ENCODE measurements at places on chromosomes 1 and 21. TPM values are rescaled to one million over a fixed set of nuclear protein-coding genes. Genes with fewer than 3 reads are reported as not detected.

GRCh38 chr1:83500987-83501591 is 497.8 kb downstream of the TTLL7 start:
- DNase-seq = no peak

DNA sequence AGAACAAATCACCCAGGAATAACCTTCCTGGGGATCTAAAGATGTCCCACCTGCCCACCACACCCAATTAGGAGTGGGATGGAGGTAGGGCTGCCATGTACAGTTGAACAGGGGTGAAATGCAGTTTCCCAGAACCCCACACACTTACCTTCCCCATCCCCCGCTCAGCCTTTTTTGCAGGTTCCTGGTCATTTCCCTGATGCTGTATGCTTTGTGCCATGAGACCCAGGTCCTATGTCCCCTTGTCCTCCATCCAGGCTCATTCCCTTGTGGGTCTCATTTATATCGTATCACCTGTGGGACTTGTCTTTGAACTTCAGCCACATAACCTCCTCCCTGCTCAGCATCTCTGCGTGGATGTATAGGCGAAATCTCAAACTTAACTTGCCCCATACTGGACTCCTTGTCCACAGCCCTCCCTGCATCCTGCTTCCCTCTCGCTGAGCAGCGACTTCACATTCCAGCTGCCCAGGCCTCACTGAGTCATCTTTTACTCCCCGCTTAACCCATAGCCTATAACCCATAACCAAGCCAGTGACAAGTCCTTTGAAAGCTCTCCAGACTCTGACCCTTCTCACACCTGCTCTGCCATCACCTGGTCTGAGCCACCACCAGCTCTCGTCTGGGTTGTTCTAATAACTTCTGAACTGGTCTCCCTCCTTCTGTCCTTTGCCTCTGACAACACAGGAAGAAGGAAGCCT is 4.7 kb downstream of the LDLRAD2 start:
- no peak for DNase-seq

DNA sequence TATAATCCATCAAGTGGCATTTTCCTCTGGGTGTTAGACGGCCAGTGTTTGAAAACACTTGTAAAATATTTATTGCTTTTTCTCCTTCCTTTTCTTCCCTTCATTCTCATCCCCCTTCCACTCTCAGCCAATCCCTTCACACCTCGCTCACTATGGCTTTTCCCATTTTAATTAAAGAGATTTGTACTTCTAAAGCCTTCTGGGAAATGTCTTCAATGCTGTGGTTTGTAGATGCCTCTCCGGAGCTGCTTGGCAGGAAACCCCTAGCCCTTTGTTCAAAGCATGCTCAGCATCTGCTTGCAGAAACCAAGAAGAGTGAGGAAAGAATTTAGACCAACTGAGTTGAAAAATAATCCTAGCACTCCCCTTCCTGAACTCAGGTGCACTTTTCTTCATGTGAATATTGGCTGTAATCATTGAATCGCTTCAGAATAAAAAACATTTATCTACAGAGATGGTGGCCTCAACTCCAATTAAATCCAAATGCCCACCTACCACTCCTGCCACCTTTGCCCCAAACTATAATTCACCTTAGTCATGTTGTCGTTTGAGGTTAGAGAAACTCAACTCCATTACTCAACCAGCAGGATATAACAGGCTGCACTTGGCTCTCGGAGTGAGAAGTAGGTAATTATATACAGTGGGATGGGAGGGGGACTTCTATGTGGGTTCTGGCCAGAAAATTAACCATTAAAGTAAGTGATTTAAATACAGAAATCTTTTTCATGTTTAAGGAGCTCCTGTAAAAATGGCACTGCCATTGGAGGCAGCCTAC is 659.4 kb upstream of the CAMK1G start:
- no peak for DNase-seq

GRCh38 chr1:204873176-204873575 is 2.5 kb downstream of the NFASC start:
- DNase-seq = no peak

DNA sequence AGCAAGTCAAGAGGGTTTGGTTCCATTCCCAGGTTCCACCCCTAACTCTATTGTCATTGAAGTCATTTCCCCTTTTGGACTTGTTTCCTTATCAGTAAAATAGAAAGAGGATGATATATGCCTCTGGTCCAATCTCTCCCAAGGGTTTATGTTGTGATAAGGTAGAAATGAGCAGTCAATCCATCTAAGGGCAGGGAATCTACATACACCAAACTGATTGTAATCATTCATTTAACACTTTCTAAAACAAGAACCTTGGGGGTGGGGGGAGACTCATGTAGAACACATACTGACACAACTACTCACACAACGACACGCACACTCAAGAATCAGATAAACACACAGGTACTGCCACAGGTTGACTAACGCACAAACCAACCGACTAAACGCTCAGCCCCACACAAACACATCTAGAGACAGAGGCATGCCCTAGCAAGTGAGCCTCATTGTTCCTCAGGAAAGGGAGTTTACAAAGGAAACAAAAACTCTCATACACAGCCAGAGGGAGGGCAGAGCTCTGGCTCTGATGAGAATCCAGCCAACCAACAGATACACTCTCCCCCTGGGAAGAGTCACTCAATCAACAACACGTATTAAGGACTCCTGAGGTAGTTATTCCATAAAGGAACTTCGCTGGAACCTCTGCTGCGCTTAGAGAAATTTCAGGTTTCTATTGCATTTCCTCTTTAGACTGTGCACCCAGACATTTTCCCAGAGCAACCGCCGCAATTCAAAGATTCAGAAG is 1.0 kb downstream of the F11R start:
- no peak for DNase-seq

GRCh38 chr21:44984792-44985440 is 45.1 kb downstream of the SLX9 start:
- DNase-seq = no peak

GRCh38 chr1:236039740-236040685 is 24.9 kb downstream of the NID1 start:
- DNase-seq = no peak

DNA sequence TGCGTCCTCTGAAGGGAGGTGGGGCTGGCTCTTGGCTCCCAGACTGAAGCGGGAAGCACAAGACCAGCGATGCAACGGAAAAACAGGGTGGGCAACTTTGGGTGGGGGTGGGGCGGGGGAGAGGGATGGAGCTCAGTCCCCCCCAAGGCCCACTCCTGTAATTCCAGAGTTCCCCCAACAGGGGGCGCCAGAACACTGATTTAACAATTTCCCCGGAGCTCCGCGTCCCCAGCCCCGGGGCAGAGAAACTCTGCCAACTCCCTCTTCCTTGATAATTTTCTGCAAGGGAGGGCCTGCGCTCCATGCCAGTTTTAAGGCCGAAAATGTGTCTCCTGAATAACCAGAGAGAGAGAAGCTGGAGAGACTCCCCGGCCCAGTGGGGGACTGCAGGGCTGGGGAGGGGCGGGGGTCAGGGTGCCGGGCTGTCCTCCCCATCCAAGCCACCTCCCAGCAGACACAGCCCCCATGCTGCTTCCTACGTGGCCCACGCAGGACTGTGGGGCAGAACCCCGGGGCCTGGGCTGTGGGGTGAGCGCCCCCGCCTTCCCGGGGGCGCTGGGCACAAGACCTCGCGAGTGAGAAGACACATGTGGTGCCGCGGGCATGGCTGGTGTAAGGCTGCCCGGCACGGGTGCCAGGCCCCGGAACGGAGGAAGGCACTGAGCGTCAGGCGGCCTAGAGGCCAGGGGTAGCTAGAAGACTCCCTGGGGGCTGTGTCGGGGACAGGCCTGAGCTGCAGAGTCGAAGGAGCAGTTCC is 51.4 kb downstream of the KIF21B start:
- DNase-seq = peak; percentile 45

The ACKR1 gene
- 0.79 TPM for polyA plus RNA-seq

GRCh38 chr1:208160259-208160819 is 83.8 kb downstream of the PLXNA2 start:
- no peak for DNase-seq

- no peak for DNase-seq
Measured at GRCh38 chr1:206503591-206504362, 3.6 kb upstream of the RASSF5 start.

DNA sequence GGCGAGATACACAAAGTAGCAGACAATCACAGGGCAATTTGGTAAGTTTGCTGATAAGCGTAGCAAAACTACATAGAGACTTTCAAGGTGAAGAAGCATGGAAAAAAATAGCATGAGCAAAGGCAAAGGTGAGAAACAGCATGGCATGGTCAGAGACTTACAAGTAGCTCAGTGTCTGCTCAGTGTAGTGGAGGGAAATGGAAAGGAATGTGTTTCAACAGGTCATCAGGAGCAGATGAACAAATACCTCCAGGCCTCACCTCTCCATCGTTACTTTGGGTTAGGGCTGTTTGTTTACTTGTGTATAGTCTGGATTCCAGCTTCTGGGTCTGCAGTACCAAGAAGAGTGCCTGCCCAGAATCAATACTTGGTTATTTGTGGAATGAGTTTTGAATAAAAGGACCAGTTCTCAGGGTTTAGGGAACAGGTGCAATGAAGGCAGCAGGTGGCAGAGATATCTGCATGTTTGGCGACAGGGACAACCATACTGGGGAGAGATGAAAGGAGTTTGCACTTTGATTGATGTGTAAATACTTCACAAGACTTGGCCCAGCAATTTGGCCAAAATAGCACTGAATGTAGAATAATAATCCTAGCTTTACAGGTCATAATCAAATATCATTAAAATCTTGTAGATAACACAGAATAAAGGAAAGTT is 97.0 kb upstream of the FGGY start:
- no peak for DNase-seq

Data from right renal pelvis (tissue), 4 donors.